ENCODE measurements at places on chromosomes 3 and 15.

DNA sequence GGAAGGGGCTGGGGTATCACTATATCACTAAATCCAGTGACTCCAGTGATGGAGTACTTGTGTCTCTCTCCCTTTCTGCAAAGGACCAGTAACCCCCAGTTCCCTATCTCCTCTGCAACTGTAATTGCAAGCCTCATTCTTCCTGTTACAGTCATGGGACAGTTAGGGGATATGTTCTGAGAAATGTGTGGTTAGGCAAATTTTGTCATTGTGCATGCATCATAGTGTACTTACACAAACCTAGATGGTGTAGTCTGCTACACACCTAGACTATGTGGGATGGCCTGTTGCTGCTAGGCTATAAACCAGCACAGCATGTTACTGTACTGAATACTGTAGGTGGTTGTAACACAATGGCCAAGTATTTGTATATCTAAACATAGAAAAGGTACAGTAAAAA, 2.2 kb downstream of the VPS8 start:
- DNase-seq, result no peak

DNA sequence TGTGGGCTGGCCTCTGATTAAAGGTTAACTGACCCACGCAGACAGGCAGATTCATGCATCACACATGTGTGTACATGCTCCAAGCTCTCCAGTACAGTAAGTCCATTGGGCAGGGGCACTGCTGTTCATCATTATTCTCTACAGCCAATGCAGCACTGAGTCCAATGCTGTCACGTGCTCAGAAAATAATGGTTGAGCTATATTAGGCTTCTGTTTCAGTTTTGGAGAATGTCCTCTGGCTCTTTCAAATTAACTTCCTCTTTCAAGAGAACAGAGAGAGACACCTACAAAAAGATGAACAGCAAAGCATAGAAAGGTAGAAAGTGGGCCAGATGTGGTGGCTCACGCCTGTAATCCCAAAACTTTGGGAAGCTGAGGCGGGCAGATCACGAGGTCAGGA, 202.6 kb downstream of the MEX3B start:
- no peak for DNase-seq

DNA sequence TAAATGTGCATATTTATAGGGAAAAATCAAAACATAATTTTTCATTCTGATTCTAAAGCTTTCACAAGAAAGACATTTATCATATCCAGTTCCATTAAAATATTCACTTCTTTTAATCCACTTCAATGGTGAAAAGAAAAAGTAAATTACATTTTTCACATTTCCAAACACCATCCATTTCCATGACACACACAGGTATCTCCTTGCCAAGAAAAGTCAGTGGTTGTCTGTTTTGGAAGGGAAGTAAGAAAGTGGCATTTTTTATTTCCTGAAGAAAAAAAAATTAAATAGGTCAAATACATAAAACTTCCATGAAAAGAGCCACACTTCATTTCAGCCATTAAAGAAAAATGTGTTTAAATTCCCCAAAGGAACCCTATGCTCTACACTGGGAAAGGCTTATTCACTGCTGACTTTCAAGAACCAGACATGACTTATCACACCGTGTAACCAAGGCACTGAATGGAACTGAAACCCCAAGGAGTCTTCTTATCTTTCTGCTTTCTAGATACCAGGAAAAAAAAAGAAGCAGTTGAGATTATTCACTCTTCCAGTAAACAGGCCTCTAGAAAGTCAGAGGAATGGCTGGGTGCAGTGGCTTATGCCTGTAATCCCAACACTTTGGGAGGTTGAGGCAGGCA, 44.5 kb downstream of the OSBPL10 start:
- no peak for DNase-seq

DNA sequence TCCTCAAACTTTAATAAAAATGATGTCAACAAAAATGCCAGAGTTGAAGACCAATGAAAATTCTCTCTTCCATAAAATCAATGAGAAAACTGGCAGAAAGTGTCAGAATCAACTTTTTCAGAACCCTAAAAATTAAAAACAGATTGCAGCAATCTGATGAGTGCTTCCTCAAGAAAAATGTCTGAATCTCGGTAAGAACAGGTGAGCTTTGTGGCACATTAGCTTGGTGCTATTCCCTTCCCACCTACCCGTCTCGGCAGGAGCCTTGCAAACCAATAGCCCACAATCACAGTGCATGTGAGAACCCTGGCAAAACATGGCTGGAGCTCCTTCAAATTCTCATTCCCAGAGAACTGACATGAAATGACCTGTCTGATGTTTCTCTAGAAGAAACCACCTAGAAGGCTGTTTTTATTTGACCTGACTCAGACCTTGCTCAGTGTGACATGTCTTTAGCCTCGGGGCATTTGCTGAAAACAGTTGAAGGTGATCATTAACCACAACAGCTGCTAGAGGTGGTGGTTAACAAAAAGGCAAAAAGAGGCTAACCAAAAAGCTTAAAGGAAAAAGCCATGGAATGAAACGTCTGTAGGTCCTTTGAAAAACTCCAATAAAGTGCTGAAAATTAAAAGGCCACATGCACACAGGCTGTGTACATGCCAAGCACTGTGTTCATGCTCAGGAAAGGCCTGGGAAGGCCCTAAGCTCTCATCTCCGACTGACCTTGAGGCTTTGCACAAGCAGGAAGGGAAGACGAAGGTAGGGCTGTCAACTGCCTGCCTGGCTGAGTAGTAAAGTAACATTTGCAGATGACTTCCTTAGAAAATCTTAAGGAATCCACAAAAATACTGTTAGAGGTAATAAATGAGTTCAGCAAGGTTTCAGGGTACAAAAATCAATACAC, 253.0 kb upstream of the NSMCE3 start:
- no peak for DNase-seq

GRCh38 chr15:65947041-65947440, 77.8 kb downstream of the RAB11A start:
- DNase-seq, result no peak

- DNase-seq, result no peak
These were observed 44.0 kb downstream of the KBTBD12 start for GRCh38 chr3:127959041-127959440.

DNA sequence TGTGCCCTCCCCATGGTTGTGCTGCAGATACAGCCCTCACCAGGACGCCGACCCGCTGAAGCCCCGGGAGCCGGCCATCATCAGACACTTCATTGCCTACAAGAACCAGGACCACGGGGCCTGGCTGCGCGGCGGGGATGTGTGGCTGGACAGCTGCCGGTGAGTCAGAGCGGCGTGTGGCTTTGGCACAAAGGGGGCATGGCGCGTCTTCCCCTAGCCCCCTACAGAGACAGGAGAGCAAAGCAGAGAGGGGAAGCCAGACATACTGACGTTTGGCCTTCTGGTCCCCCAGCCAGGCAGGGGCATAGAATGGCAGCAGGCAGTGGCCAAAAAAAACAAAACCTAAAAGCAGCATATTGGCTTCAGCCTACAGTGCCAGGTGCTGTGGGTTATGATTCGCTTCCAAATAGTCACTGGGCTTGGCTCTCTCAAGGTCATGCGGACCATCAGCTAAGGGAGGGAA, 64.0 kb downstream of the MESD start:
- no peak for DNase-seq

DNA sequence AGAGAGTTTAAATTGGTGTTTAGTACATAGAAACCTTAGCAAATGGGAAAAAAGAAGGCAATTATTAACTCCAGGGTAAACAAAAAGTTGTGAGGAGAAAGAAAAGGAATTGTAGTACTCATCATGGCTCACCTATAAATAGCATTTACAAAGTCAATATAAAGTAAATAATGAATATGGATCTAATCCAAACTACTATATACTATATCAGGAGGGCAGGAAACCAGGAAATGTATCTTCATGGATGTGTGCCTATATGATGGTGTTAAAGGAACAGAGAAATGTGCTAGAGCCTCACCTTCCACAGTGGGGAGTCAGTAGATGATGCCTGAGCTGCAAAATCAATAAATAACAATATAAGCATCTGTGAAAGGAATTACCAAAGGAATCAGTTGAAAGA, 208.9 kb downstream of the FAM43A start:
- no peak for DNase-seq

DNA sequence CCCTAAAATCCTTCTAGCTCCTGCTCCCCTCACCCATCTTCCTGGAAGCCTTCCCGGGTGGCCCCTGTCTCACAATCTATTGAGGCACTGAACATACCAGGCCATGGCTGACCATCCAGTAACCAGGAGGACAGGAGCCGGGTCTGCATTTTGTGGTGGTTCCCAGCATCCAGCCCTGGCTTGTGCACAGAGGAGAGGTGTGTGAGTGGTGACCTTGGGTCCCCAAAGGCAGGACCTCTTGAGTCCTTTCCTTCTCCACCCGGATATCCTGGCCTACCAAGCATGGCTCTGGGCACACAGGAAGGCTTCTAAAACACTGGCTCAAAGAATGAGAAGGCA, 7.8 kb downstream of the CSK start:
- no peak for DNase-seq
